GM13977 (cell line): ENCODE measurements at places on chromosomes 6 and 20.

GRCh38 chr6:28710466-28711191 lies 184.9 kb downstream of the GPX5 start:
- no peak for DNase-seq

DNA sequence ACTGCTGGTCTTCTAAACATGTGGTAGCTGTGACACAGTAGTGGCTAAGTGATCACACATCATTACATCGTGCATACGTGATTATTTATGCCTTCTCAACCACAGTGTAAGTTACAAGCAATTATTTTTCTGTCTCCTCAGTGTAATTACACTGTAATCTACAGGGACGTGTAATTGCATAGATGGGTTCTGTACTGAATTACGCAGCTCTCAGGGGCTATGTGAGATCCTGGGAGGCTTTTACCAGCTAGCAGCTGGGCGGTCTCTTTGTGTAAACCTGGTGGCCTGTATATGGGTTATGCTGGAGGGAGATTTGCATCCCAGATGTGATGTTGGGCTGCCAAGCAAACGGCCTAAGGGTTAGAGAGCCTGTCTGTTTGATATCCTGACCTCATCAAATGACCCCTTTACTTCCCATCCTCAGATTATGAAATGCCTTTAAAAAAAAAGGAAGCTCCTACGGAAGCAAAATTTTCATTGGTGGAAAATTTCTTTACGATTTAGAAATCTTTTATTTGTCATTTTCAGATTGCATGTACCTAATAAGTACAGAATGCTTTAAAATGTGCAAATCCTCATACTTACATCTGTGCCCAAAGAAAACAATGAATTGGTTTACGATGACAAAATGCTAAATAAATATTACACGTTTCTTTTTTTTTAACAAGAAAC lies 402.8 kb upstream of the JAG1 start:
- DNase-seq = no peak

GRCh38 chr20:53916173-53916512 lies 154.3 kb downstream of the BCAS1 start:
- no peak for DNase-seq

DNA sequence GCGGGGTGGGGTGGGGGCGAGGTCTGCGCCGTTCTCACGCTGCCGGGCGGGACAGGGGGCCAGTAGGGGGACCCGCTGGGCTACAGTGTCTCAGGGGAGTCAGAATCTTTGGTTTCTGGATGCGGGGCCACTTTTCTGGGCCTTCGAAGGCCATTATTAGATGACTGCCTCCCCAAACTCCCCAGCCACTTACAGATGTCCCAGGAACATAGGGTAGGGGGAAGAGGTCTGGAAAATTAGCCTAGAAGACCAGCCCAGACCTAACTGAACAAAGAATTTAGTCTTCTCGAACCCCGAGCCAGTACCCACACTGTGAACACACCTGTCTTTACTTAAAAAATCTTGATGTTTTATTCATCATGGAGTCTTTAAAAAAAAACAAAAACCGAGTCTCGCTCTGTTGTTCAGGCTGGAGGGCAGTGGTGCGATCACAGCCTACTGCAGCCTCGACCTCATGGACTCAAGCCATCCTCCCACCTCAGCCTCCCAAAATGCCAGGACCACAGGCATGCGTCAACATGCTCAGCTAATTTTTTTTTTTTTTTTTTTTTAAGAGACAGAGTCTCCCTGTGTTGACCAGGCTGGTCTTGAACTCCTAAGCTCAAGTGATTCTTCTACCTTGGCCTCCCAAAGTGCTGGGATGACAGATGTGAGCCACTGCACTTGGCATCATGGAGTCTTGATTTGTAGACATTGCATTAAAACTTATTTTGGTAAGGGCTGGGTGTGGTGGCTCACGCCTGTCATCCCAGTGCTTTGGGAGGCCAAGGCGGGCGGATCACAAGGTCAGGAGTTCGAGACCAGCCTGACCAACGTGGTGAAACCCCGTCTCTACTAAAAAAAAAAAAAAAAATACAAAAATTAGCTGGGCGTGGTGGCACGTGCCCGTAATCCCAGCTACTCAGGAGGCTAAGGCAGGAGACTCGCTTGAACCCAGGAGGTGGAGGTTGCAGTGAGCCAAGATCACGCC lies 3.3 kb upstream of the SLC29A1 start:
- DNase-seq = no peak

- no peak for DNase-seq
Observed at GRCh38 chr6:17206566-17207072, 74.5 kb upstream of the RBM24 start.

DNA sequence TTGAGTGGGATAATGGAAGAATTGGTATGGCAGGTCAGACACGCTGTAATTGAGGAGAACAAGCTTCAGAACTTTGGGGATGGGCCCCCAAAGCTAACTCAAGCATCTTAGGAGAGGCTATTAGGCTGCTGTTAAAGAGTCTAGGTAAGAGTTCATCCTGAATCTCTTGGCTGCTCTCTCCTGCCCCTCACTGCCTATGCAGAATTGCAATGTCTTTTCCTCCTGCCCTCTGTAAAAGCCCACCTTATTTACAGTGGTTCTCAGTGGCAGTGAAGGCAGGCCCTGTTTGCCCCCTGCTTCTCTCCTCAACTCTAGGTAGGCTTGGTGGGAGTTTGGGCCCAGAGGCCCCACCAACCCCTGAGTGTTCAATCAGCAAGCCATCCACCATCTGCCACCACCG lies 55.0 kb downstream of the LYRM2 start:
- no peak for DNase-seq

GRCh38 chr6:2081155-2082138 lies 164.0 kb downstream of the GMDS start:
- DNase-seq = peak; percentile 45

DNA sequence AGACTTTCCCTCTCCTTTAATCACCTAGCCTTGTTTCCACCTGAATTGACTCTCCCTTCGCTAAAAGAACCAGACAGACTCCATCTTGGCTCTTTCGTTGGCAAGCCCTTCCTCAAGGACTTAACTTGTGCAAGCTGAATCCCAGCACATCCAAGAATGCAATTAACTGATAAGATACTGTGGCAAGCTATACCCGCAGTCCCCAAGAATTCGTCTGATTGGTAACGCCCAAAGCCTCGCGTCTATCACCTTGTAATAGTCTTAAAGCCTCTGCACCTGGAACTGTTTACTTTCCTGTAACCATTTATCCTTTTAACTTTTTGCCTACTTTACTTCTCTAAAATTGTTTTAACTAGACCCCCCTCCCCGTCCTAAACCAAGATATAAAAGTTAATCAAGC lies 15.6 kb upstream of the MYCT1 start:
- no peak for DNase-seq

- DNase-seq = no peak
Observed at GRCh38 chr6:157962601-157963302, 18.9 kb upstream of the SYNJ2 start.

DNA sequence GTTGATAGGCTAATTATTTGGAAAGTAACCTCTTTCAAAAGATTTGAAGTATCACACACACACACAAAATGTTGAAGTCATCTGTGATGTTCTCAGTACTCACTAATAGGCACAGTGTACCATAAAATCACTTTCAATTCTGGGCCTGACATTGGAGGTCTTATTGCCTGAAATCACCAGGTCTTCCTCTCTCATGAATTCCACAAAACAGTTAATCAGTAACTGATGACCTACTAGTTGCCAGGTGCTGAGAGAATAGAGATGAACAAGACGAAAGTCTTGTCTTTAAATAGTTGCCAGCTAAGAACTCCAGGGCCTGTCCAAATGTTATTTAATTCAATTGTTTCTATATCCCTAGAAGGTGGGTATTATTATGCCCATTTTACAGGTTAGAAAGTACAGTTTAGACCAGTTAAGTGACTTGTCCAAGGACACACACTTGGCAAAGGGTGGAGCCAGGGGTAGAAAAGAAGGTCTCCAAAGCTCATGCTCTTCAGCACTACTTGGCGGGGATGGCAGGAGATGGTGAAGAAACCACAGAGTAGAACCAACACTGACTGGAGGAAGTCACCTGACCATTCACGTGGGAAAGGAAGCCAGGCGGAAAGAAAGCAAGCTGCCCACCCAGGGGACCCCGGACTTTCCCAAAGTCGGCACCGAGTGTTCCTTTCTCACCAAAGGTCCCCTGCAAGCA lies 116.4 kb downstream of the KIF6 start:
- no peak for DNase-seq

- no peak for DNase-seq
Observed at GRCh38 chr6:47718571-47718970, 20.2 kb downstream of the ADGRF4 start.

- no peak for DNase-seq
Observed at GRCh38 chr6:112695001-112695400, 347.9 kb downstream of the RFPL4B start.

DNA sequence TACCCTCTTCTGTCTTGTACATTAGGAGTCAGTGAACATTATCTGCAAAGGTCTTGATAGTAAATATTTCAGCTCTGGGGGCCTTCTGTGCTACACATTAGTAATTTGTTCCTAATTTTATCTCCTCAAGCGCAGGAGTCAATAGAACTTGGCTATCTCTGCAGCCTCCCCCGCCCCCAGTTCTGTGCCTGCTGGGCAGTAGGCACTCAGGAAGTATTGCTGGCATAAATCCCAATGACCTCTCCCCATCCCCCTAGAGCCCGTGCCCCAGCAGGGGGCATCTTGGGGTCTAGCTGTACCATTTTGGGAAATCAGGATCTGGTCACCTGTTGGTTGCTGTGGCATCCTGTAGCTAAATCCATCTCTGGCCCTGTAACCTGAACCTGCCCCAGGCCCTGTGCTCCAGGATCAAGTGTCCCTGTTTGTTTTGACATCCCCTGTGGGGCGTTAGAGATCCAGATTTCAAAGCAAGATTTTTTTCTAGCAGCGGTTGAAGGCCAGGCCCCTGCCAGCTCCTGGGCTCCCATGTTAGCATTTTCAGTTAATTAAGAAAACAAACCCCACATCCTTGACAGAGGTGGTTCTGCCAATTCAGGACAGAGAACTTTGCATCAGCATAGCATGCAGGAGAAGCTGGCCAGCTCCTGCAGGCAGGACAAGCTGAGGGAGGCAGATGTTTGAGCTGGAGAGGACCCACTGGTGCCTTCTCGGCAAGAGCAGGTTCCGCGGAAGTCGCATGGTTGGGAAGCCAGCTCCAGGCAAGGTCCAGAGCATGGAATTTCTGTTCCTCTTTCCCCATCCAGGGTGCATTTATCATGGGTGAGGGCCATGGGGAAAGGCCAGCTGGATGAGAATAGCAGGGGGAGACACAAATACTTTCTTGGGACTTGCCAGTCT lies 32.1 kb downstream of the DAAM2 start:
- no peak for DNase-seq

- DNase-seq = no peak
Observed at GRCh38 chr6:161228096-161228495, 45.8 kb downstream of the AGPAT4 start.

GRCh38 chr6:62746968-62747367 lies 460.9 kb upstream of the KHDRBS2 start:
- no peak for DNase-seq

GRCh38 chr6:123541462-123541861 lies 95.3 kb downstream of the TRDN start:
- no peak for DNase-seq

- no peak for DNase-seq
Observed at GRCh38 chr20:52103335-52103912, 88.2 kb downstream of the ZFP64 start.

DNA sequence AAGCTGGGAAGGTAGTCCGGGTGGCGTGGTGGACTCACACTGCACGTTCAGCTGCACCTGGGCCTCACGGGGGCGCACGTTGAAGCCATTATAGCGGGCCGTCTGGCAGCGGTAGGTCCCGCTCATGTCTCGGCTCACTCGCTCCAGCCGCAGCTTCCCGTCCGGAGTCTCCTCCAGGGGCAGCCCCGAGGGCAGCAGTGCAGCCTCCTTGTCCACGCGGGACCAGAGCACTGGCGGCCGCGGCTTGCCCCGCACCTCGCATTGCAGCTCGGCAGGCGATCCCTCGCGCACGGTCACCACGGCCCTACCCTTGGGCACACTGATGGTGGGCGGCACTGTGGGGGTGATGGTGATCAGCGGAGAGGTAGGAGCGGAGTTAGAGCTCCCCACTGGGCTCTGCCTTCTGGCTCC lies 47.6 kb downstream of the MDGA1 start:
- peak; percentile 64 for DNase-seq

DNA sequence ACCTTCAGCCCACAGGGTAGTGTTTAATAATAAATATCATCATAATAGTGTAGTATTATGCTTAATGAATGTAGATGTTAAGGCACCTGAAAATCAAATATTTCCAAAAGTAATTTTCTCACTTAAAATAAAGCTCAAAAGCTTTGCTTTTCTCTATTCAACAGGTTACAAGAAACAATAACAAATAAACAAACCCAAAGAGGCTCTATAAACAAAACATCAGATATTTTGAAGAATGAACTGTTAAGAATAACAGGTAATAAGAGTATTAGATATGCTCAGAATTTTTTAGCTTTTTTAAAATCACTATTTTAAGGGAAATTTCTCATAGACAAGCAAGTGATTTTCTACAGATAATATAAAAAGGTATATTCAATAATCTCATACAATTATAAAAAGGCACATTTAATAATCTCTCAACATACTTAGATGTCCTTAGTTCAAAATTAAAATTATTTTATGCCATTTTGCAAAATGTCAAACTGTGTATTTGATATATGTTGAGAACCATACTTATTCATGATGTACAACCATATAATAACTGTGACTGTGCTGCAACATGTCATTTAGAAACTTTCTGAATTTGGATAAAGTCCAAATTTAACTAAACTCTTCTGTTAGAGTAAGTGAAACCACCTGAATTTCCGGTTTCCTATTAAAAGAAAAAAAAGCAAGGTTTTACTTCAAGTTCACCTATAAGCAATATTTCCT lies 35.8 kb downstream of the PHIP start:
- peak; percentile 19 for DNase-seq

- no peak for DNase-seq
Observed at GRCh38 chr6:152401978-152402377, 235.2 kb downstream of the SYNE1 start.

- DNase-seq = no peak
Observed at GRCh38 chr6:30855429-30856075, 28.8 kb upstream of the DDR1 start.

DNA sequence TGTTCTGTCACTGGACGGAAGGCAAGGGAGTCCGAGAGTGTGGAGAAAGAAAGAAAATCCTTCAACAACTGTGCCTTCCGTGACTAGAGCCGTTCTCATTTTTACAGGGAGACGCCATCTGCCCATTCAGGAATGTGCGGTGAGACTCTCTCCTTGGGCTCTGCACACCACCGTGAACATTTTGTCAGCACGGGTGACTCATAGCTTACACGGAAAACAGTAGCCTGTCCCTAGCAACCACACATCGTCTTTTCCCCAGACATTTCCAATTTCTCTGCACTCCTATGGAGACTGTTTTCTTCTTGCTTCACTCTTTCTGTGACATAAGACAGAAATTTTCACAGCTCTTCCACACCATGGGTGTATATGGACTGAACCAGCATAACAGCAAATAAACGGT lies 55.1 kb downstream of the TBXT start:
- no peak for DNase-seq

GRCh38 chr20:50252701-50253100 lies 62.1 kb downstream of the CEBPB start:
- DNase-seq = no peak

- DNase-seq = no peak
Observed at GRCh38 chr6:154371281-154371680, 14.7 kb upstream of the IPCEF1 start.

- DNase-seq = no peak
Observed at GRCh38 chr6:79377888-79378348, 143.4 kb upstream of the HMGN3 start.
